ENCODE measurements at places on chromosomes 6 and 20. TPM values are rescaled to one million over a fixed set of nuclear protein-coding genes. Genes with fewer than 3 reads are reported as not detected.

CNKSR3 gene
- 39.6 TPM for total RNA-seq

IFT52 gene
- total RNA-seq = 37.3 TPM

TNNC2 gene
- total RNA-seq = not detected

ENTPD6 gene
- 62.1 TPM for total RNA-seq

ADIG gene
- not detected for total RNA-seq

SLC22A16 gene
- total RNA-seq = not detected

PRDM13 gene
- total RNA-seq = not detected

CRISP2 gene
- 0.10 TPM for total RNA-seq

COL19A1 gene
- total RNA-seq = not detected

KIAA1586 gene
- 12.2 TPM for total RNA-seq

KCNB1 gene
- under 0.01 TPM for total RNA-seq

GSTA3 gene
- total RNA-seq = not detected

UBE2C gene
- 0.75 TPM for total RNA-seq

TP53INP2 gene
- 10.9 TPM for total RNA-seq

ZNF831 gene
- total RNA-seq = not detected

SLC35D3 gene
- total RNA-seq = not detected

NELFCD gene
- 107 TPM for total RNA-seq

LTB gene
- total RNA-seq = 7.0 TPM

CFB gene
- total RNA-seq = 24.3 TPM

HLA-DRA gene
- total RNA-seq = 0.70 TPM

ABCC10 gene
- 19.1 TPM for total RNA-seq

MUC22 gene
- not detected for total RNA-seq

PDE7B gene
- 3.2 TPM for total RNA-seq

RNF39 gene
- 0.05 TPM for total RNA-seq

GLO1 gene
- 117 TPM for total RNA-seq

RAET1E gene
- not detected for total RNA-seq

SIRPB2 gene
- total RNA-seq = not detected

CYP21A2 gene
- not detected for total RNA-seq

CEP85L gene
- 15.3 TPM for total RNA-seq

RRP36 gene
- 93.5 TPM for total RNA-seq

SLC2A4RG gene
- total RNA-seq = 14.9 TPM

PLAGL2 gene
- 2.6 TPM for total RNA-seq

ADTRP gene
- total RNA-seq = 7.1 TPM

TTK gene
- 1.4 TPM for total RNA-seq

PLCB1 gene
- 0.17 TPM for total RNA-seq

PSORS1C1 gene
- 5.1 TPM for total RNA-seq

PBOV1 gene
- not detected for total RNA-seq

CLPSL1 gene
- not detected for total RNA-seq

NRSN1 gene
- total RNA-seq = 0.15 TPM

MKKS gene
- total RNA-seq = 7.6 TPM

TCP11 gene
- total RNA-seq = 0.60 TPM

GPLD1 gene
- total RNA-seq = 0.45 TPM

OR2B6 gene
- not detected for total RNA-seq

RPS6KA2 gene
- 34.9 TPM for total RNA-seq

KIAA0408 gene
- 4.4 TPM for total RNA-seq

PSMB8 gene
- 39.7 TPM for total RNA-seq

BLCAP gene
- total RNA-seq = 43.4 TPM

MYB gene
- not detected for total RNA-seq

NOTCH4 gene
- total RNA-seq = 0.52 TPM

HINT3 gene
- 25.6 TPM for total RNA-seq

COL21A1 gene
- not detected for total RNA-seq

GSTA2 gene
- total RNA-seq = not detected

ASIP gene
- not detected for total RNA-seq

Measured in renal cortical epithelial cell (primary cell).